ENCODE measurements at places on chromosomes 13 and 19.

GRCh38 chr13:22114630-22115311 lies 443.9 kb downstream of the FGF9 start:
- DNase-seq = no peak

DNA sequence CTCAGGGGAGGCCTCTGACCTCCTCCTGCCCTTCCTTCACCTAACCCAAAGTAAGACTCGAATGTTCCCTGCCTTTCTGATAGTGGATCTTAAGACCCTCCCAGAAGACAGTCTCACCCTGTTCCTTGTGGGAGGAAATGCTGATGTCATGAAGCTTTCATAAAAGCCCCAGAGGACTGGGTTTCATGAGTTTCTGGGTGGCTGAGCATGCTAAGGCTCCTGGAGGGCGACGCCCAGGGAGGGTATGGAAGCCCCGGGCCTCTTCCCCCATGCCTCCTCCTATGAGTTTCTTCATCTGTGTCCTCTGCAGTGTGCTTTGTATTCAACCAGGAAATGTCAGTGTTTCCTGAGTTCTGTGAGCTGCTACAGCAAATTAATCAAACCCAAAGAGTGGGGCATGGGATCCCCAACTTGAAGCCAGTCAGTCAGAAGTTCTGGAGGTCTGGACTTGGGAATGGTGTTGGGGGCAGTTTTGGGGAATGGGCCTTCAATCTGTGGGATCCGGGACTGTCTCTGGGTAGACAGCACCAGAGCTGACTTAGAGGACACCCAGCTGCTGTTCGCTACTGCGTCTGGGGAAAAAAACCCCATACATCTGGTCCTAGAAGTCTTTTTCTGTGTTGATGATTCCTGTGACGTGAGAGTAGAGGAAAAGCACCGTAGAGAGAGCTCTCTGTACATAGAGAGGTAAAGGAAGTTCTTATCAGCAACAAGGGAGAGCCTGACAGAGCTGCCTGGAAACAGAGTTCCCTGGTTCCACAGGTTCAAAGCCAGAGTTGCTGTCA lies 2.0 kb upstream of the LILRB2 start:
- DNase-seq = no peak

DNA sequence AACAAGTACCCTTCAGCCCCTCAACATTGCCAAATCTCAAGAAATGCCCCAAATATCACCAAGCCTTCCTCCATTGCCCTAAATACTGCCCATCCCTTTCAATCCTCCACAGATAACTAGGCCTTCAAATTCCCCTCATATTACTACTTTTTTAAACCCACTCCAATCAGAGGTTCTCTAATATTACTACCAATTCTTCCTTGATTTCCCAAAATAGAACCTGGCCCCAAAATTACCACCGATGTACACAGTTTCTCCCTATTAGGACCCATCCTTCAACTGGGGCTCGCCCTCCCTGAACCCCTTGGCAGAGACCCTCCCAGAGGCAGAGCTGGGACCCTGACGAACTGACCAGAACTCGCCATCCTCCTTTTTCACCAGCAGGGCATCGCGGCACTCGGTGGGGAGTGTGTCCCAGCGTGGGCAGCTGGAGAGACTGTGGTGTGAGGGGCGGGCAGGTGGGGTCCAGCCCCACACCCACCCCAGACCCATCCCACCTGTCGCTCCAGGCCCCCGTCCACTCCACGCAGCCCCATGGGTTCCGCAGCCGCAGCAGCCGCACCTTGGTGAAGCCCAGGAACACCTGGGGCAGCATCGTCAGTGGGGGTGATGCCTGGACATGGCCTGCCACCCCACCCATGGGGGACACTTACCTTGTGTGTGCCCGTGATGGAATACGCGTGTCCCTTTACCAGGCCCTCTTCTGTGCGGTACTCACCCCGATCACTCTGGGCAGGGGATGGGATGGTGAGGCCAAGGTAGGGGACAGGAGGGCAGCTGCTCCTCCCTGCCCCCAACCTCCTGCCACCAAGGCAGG lies 6.1 kb downstream of the CAPN12 start:
- no peak for DNase-seq

- no peak for DNase-seq
These were observed 74.4 kb downstream of the SLITRK6 start for GRCh38 chr13:85724546-85725432.

GRCh38 chr13:54162069-54162468 lies 1133.5 kb downstream of the OLFM4 start:
- DNase-seq = no peak

GRCh38 chr19:642767-643727 lies 3.4 kb downstream of the FGF22 start:
- DNase-seq = no peak

DNA sequence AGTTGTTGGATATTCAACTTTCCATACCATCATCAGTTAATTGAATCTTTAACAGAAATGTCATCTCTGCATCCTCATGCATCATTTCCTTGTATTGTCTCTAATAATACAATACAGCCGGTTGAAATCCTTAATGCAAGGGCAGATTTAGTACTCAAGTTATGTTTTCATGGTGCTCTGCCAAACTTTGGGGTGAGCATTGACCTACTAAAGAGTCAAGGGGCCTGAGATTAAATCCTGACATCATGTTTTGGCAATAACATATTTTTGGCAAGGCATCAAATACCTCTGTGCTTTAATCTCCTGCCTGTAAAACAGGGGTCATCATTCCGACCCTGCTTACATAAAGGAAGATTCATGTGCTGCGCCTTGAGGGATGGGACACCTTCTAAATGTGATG lies 42.7 kb upstream of the ABCC4 start:
- no peak for DNase-seq

GRCh38 chr13:22112956-22113745 lies 442.3 kb downstream of the FGF9 start:
- no peak for DNase-seq

GRCh38 chr13:113488283-113488682 lies 2.2 kb downstream of the DCUN1D2 start:
- no peak for DNase-seq

GRCh38 chr19:49409441-49410029 lies 13.7 kb downstream of the PTH2 start:
- peak; percentile 25 for DNase-seq

DNA sequence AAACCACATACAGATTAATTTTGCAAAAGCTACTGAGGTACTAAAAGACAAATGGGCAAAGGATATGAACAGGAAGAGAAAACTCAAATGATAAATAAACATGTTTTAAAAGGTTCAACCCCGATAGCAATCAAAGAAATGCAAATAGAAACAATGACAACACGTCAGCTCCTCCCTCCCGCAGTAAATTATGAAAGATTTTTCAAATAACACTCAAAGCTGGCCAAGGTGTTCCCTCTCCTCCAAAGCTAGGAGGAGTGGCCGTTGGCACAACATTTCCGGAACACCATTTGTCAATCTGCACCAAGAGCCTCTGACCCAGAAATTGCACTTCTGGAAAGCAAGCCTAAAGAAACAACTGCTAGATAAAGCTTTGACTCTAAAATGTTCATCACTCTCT lies 28.3 kb downstream of the INSR start:
- DNase-seq = no peak

DNA sequence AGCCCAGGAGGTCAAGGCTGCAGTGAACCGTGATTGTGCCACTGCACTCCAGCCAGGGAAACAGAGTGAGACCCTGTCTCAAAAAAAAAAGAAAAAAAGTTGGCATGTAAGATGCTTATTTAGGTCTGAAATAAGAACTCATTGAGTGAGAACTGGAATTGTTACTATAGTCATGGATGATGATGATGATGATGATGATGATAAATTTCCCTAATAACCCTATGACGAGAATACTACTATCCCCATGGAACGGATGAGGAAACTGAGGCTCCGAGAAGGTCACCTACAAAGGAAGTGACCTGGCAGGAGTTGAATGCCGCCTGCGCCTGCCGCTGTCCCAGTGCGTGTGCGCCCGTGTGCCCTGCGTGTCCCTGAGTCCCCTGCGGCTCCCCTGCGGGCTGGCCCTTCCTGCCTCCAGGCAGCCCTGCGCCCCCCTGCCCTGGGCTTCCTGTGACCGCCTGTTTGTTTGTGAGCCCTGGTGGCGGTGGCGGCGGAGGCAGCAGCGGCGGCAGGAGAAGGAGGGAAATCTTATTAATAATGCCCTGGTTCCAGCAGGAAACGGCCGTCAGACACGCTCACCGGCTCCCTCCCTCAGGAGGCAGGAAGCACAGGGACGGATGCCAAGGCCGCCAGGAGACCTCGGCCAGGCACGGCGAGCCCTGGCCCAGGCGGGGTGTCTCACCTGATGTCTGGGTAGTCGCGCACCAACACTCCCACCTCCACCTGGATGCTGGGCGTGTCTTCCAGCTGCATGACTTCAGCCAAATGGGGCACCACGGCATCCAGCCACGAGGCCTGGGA lies 29.6 kb downstream of the EXOC3L2 start:
- DNase-seq = no peak

Data from hematopoietic multipotent progenitor cell treated with erythropoietin and hydrocortisone succinate and interleukin-3 and kit ligand, for 8 days (in vitro differentiated cells).